ENCODE measurements at places on chromosomes 12 and 14.

- no peak for DNase-seq
Measured at GRCh38 chr14:81435391-81436295, 35.5 kb upstream of the STON2 start.

- no peak for DNase-seq
Measured at GRCh38 chr12:14892726-14893505, 7.3 kb upstream of the MGP start.

DNA sequence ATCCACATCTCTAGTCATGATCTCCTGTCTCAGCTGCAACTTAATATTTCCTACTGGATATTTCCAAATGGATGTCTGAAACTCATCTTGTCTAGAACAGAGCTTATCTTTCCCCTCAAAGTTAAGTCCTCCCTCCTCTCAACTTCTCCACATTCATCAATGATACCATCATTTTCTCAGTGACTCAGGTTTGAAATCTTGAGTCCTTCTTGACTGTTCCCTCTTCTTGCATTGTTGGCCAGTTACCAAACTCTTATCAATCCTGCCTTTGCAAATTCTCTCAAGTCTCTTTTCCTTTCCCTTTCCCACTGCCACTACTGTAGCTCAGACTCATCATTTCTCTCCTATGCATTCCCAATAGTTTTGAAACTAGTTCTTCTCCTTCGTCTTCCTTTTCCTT lies 14.3 kb upstream of the CHURC1 start:
- no peak for DNase-seq

DNA sequence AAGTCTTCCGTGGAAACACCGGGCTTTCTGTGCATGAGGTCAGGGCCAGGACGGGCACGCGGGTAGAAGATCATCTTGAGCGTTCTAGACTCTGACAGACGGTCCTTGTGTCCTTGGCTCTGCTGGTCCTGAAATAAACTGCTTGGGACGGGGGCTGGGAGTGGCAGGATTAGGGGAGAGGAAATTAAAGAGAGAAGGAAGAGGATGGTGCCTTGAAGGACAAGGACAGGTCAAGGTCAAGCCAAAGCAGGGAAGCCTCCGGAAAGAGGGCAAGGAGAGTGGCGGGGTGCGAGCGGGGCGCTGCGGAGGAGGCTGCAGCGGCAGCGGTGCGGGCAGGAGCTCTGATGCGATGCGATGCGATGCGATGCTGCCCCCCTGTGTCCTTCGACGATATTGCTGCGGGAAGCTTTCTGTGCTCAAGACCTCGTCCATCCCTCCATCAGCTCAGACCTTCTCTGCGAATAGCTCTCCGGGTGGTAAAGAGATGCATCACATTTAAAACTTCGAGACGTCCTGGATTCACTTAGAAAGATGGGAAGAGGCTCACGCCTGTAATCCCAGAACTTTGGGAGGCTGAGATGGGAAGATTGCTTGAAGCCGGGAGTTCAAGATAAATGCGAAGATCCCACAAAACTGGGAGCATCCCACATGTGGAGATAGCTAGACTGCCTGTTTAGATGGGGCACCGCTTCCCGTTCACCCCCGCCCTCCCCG lies 110.1 kb upstream of the TMEM132D start:
- DNase-seq = no peak

DNA sequence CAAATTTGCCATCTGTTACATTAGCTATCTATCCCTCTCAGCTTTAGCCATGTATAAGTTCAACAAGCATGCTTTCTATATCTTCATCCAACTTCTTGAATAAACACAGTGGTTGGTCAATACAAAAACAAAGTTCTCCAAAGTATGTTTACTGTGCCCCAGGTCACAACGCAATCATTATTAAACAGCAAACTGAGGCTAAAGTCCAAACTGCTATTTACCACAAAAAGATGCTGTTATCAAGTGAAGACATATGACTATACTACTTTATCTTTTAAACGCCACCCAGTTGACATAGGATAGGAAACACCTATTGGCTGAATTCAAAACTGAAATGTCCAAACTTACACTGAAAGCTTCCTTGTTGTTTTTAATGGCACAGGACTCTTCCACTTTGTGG lies 11.7 kb downstream of the ZCCHC8 start:
- no peak for DNase-seq

DNA sequence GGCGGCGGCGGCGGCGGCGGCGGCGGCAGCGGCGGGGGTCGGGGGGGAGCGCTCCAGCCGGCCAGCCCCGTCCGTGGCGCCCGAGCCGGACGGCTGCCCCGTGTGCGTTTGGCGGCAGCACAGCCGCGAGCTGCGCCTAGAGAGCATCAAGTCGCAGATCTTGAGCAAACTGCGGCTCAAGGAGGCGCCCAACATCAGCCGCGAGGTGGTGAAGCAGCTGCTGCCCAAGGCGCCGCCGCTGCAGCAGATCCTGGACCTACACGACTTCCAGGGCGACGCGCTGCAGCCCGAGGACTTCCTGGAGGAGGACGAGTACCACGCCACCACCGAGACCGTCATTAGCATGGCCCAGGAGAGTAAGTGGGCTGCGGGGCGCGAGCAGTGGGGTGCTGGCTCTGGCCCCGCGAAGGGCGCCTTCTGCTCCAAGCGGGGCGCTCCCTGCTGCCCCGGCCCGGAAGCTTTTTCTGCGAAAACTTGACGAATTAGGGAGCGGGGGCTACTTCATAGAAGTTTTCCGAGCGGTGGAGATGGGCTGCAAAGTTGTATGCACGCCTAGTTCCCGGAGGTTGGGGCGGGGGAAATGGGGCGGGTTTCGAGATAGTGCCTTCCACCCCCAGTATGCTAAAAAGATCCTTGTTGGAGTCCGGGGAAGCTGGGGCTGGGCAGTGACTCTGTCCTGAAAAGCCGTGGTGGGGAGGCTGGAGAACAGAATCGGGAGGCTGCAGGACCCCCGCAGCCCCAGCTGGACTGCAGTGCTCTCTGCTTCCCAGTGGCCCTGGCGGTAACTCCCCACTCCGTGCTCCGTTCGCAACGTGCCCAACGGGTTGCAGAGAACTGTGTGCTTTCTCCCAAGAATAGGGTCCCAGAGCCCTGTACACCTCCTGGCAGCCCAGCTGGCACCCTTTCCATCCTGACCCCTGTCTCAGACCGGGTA lies 751 bp downstream of the GDF11 start:
- no peak for DNase-seq
